ENCODE measurements at places on chromosomes 6 and 20.

- DNase-seq, result no peak
Measured at GRCh38 chr6:100818066-100818465, 63.1 kb downstream of the ASCC3 start.

GRCh38 chr6:106967936-106968555 lies 6.5 kb downstream of the CD24 start:
- DNase-seq, result no peak

GRCh38 chr6:136076496-136076895 lies 173.6 kb downstream of the MTFR2 start:
- DNase-seq, result no peak

DNA sequence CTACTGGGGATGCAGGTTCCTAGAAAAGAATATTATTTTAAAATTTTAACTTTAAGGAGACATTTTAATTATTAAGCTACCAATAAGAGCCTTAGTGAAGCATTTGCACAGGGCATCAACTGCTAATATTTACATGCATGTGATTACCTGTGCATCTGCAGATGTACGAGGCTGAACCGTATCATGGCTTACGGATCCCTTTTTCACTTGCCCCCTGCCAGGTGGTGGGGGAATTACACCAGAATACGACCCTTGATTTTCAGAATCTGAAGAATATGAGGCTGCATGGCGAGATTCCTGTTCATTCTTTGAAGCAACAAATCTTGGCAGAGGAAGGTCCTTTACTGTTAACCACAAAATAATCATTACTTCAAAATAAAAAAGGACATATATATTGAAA lies 42.7 kb downstream of the REPS1 start:
- peak; percentile 4 for DNase-seq

- no peak for DNase-seq
Measured at GRCh38 chr6:45647341-45648261, 269.9 kb upstream of the SUPT3H start.

- DNase-seq, result no peak
Measured at GRCh38 chr20:63500902-63501817, 2.3 kb upstream of the EEF1A2 start.

GRCh38 chr20:41998539-41999341 lies 380.6 kb upstream of the CHD6 start:
- no peak for DNase-seq

DNA sequence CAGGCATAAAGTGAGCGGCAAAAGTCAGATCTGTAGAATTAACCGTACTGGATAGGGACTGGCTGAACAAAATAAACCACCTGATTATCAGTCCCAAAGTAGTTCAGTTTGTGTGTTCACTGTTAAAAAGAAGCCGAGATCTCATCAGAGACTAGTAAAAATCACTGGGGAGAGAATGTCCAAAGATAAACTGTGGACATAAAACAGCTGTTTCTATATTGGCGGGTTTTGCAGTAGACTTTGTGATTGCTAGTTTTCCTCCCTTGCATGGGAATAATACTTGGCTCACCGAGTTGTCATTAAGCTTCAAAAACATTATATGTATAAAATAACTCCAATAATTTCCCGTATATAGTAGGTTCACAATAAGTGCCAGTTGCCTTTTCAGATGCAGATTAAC lies 114.2 kb upstream of the ID4 start:
- DNase-seq, result no peak

- no peak for DNase-seq
Measured at GRCh38 chr6:8655670-8656454, 220.5 kb upstream of the SLC35B3 start.

DNA sequence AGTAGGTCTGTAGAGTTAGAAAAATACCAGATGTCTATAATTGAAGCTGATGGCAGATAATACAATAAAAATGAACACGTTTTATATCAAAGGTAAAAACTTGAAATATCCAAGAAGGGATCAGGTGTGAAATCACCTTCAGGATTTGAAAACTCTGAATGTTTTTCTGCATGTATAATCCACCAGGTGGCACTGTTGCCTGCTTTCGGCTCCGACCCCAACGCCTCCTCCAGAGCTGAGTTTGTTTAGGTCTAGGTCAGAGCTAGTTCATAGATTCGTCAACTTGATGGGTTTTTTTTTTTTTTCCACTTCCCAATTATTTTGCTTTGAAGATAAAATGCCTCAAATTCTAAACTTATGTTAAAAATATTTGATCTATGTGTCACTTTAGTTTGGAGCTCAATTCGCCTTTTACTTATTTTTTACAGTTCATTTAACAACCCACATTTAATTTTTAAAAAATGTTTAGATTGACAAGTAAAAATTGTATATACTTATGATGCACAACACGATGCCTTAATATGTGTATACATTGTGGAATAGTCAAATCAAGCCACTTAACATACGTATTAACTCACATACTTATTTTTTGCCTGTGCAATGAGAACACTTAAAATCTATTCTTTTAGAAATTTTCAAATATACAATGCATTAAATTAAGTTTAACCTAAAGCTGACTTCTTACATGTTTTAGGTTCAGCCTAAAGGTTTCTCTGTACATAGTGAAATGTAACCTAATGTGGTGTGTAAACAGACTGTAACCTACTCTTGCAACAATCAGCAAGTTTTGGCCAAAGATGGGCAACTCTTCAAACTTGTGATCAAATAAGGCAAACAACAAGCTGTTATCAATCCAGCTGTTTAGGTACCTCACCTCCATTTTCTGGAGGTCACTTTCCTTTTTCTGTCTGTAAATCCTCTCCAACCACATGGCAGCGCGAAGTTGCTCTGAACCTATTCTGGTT lies 39.4 kb upstream of the ENPP4 start:
- DNase-seq, result peak; percentile 62

- peak; percentile 53 for DNase-seq
Measured at GRCh38 chr6:12572896-12573827, 143.4 kb upstream of the PHACTR1 start.

- DNase-seq, result no peak
Measured at GRCh38 chr6:20433929-20434328, 32.2 kb downstream of the E2F3 start.

- no peak for DNase-seq
Measured at GRCh38 chr6:50654155-50654554, 59.2 kb upstream of the TFAP2D start.

DNA sequence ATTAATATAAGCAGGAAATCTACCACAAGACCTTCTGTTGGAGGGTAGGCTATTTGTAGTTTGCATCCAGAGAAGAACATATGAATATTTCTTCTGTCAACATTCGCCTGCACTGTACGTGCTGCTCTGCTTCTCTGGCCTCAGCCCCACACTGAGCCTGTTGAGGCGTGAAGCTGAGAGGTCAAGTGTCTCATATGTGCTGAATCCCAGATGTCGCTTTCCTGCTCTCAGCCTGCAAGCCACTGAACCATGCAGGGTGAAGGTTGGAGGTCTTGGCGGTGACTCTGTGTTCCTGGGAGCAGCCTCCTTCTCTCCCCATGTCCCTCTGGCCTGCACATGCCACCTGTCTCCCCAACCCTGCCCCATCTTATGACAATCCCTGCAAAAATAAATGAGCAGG lies 83.6 kb downstream of the TMEM170B start:
- no peak for DNase-seq

DNA sequence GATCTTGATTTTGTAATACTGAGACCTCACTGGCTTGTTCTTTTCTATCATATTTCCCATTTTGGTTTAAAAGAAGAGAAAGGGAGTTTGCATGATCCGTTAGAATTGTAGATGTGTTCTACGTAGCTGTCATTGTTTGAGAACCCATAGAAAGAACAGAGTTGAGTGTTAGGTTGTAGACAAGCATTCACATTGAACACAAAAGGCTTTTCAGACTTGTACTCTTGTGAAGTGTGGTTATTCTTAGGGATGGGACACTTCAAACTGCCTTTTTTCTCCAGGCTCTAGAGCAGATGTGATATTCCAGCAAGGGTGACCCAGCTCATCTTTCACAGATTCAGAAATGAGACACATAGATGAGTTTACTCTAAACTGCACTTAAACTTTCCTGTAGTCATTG lies 19.9 kb downstream of the FOXO3 start:
- DNase-seq, result no peak

GRCh38 chr20:13418263-13419229 lies 197.5 kb downstream of the ISM1 start:
- DNase-seq, result no peak

DNA sequence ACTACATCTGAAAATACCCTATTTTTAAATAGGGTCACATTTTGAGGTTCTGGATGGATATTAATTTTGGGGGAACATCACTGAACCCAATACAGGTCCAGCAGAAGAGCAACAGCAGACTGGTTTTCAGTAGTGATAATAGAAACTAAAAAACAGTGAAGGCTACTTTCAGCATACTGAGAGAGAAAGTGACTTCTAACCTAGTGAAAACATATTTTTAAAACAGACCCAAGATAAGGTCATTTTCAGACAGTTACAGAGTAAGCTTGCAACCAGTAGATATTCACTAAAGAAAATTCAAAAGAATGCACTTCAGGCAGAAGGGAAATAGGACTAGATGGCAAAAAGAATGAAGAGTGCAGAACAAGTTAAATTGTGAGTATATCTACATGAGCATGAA lies 42.0 kb upstream of the TMEM244 start:
- DNase-seq, result no peak

DNA sequence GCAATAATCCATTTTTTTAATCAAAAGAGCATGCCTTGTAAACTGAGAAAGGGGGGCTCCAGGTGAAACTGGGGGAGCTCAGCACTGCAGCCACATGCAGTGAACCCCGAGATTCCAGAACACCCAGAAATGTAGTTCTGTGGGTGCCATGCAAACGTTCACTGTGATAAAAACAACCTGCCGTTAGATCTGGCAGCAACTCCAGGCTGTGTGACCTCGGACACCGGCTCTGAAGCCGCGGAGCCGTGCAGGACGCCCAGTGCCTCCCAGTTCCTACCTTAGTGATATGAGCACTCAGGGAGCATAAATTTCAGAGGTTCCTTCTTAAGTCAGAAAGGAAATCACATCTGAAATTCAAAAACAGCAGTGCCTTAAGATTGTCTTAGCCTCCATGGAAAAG lies 85.4 kb upstream of the THBS2 start:
- no peak for DNase-seq

DNA sequence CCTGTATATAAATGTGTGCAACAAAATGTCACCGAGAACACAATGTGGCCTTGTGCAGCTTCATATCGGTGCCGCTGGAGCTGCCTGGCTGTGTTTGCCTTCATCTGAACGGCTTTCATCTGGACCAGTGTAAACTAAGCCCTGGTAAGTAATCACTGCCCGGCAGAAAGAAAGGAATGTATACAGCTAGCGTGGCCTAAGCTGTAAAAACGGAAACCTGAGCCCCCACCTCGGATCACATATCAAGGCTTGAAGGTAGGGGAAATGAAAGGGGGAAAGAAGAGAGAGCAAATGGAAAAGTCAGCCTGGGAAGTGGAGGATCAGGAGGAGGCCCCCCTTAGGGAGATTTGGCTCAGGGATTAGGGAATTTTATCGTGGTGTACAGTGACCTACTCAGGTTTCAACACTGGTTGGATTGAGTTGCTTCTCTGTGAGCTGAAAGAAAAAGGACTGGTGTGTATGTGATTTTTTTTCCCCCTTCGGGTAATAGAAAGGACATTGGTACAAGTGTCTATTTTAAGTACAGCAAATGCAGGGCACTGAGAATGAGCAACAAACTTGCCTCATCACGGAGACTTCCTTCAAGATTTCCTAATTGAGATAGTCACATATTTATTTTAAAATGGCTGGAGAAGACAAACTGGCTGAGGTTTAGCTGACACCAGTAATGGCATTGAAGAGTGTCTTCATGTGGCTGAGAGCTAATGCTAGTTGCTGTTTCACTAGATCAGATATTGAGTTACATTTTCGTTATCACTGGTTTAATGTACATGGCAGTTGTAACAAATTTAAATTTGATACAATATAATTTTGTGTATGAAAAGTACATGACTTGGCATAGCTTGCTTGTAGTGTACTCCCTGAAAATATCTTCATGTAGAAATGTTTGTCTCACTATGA lies 3.5 kb downstream of the SOBP start:
- no peak for DNase-seq

DNA sequence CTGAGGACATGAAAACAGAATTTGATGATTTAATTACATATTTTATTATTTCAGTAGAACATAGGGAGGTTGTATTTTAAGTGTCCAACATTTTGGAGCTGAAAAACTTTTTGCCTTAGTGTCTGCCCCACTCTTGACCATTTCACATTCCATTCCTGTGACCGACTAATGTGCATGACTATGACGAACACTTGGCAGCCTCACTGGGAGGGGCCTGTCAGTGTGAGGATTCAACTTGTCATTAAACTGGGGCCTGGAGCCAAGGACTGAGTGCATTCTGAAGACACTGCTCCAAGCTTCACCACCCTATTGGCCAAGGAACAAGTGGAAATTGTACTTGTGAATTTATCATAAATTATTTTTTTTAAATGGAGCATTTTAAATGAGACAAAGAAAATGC lies 661.3 kb downstream of the BCKDHB start:
- DNase-seq, result peak; percentile 14

- no peak for DNase-seq
Measured at GRCh38 chr6:115573861-115574260, 486.8 kb downstream of the FRK start.

GRCh38 chr6:124928851-124929250 lies 33.4 kb upstream of the RNF217 start:
- DNase-seq, result no peak

DNA sequence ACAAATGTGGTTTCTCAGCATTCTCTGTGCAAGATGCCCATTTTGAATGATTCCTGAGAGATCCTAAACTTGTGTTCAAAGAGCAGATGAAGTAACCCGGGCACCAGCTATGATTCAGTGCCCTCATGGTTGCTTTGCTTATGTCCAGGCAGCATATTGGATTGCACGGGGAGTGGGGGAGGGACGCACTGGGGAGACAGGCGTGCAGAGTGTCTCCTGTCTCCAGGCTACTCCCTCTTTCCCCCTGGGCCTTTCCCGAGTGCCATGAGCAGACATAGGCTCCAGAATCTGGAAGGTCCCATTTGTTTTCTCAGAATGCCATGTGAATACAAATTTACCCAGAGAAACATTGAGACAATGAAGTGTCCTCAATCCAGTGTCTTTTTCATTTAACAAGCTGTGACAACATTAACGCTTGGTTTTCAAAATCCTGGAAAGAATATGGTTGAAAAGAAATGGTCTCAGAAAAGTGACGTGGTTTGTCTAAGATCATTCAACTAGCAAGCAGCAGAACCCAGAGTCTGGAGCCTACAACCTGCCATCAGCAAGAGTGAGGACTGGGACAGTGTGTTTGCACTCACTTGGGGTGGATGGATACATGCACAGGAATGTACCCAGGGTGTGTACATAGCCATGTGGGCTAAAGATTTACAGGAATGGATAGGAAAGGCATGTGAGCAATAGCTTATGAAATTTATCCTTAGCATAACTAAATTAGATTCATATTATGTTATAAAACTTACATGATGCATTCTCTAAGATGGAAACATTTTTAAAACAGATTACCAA lies 4.2 kb downstream of the SYNDIG1 start:
- no peak for DNase-seq

GRCh38 chr20:63639093-63639975 lies 12.4 kb upstream of the GMEB2 start:
- DNase-seq, result no peak

Data from Calu3 (cell line).